ENCODE measurements at places on chromosomes 4 and X. TPM values are rescaled to one million over a fixed set of nuclear protein-coding genes. Genes with fewer than 3 reads are reported as not detected.

Gene KDR
- total RNA-seq, result 35.6 TPM

Gene CPZ
- 75.7 TPM for total RNA-seq

Gene F8A1
- total RNA-seq, result 2.4 TPM

Gene ZMYM3
- 50.1 TPM for total RNA-seq

DNA sequence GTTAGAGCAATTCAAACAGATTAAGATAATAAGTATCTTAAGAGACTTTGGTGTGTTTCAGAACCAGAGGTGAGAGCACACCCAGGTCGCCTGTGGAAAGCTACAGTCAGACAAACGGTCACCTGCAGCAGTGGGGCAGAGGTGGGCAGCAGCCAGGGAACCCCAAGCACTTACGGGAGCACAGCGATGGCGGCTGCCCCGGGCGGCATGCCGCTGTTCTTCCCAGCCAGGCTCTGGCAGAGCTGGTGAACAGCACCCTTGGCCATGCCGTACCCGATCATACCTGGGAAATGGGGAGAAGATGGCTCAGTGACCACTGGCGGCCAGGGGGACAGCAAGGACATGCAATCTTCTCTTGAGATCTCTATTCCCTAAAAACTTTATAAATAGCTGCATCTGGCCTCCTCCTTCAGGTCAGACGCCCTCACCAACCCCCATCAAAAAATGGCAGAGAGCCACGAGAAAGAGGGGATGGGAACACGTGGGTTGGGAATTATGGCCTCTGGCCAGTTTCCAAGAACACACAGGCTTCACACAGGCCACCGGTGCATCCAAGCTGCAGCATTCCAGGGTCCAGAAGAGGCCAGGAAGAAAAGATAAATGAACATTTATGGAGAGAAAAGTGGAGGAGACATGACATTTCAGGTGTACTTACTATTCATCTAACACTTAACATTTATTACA lies 19.7 kb downstream of the QDPR start:
- DNase-seq, result no peak
- no peaks in the 10 kb centered on the region for H3K27me3 ChIP-seq
- no peak overlapping the region for H3K27ac ChIP-seq
- H3K4me1 ChIP-seq, result no peaks in the 10 kb centered on the region
- H3K4me3 ChIP-seq, result no peak overlapping the region

GRCh38 chr4:48227662-48228061 lies 42.0 kb downstream of the TEC start:
- H3K27me3 ChIP-seq, result no peaks in the 10 kb centered on the region
- no peak overlapping the region for H3K27ac ChIP-seq
- DNase-seq, result no peak
- H3K4me3 ChIP-seq, result no peak overlapping the region

GRCh38 chr4:168028970-168029597 lies 63.3 kb upstream of the ANXA10 start:
- no peaks in the 10 kb centered on the region for H3K4me1 ChIP-seq
- H3K27me3 ChIP-seq, result no peaks in the 10 kb centered on the region
- no peaks in the 10 kb centered on the region for H3K36me3 ChIP-seq
- no peak overlapping the region for H3K4me3 ChIP-seq
- no peak overlapping the region for H3K27ac ChIP-seq

Gene S100G
- total RNA-seq, result not detected

GRCh38 chrX:9690046-9690445 lies 75.6 kb downstream of the GPR143 start:
- DNase-seq, result no peak
- no peaks in the 10 kb centered on the region for H3K4me1 ChIP-seq
- no peak overlapping the region for H3K4me3 ChIP-seq
- H3K36me3 ChIP-seq, result no peaks in the 10 kb centered on the region
- no peaks in the 10 kb centered on the region for H3K27me3 ChIP-seq
- no peak overlapping the region for H3K27ac ChIP-seq

GRCh38 chr4:8765084-8765483 lies 106.6 kb downstream of the HMX1 start:
- no peaks in the 10 kb centered on the region for H3K27me3 ChIP-seq
- H3K36me3 ChIP-seq, result no peaks in the 10 kb centered on the region
- H3K27ac ChIP-seq, result no peak overlapping the region
- H3K4me3 ChIP-seq, result no peak overlapping the region
- peak; percentile 4 for DNase-seq

- H3K4me1 ChIP-seq, result no peaks in the 10 kb centered on the region
- no peak overlapping the region for H3K4me3 ChIP-seq
- H3K27me3 ChIP-seq, result no peaks in the 10 kb centered on the region
- no peaks in the 10 kb centered on the region for H3K36me3 ChIP-seq
- DNase-seq, result peak; percentile 34
- no peak overlapping the region for H3K27ac ChIP-seq
Measured at GRCh38 chrX:107691024-107691448, 62.7 kb downstream of the PRPS1 start.

- no peaks in the 10 kb centered on the region for H3K4me1 ChIP-seq
- H3K27me3 ChIP-seq, result no peaks in the 10 kb centered on the region
- H3K27ac ChIP-seq, result peak overlapping the region; percentile 57
Measured at GRCh38 chr4:183987987-183988392, 82.9 kb downstream of the STOX2 start.

GRCh38 chrX:154378059-154378798 lies 866 bp upstream of the EMD start:
- DNase-seq, result peak; percentile 80
- peak overlapping the region; percentile 96 for H3K27ac ChIP-seq
- no peaks in the 10 kb centered on the region for H3K36me3 ChIP-seq
- no peaks in the 10 kb centered on the region for H3K4me1 ChIP-seq

Gene POU3F4
- total RNA-seq, result not detected

Gene TMPRSS11A
- not detected for total RNA-seq
